ENCODE measurements at places on chromosomes 5 and 9.

DNA sequence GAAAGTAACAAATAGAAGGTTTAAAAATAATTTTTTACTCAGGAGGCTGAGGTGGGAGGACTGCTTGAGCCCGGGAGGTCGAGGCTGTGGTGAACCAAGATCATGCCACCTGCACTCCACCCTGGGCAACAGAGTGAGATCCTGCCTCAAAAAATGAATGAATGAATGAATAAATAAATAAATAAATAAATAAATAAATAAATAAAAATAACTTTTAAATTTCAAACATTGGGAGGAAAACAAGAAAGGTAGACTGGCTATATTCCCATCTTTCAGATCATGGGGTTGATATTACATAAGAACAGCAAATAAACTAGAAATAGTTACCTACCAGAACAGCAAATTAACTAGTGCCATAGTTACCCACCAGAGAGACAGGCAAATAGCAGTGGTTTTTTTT is 75.7 kb downstream of the LHX2 start:
- DNase-seq, result no peak

GRCh38 chr5:155595791-155596190 is 582.2 kb downstream of the KIF4B start:
- no peak for DNase-seq

DNA sequence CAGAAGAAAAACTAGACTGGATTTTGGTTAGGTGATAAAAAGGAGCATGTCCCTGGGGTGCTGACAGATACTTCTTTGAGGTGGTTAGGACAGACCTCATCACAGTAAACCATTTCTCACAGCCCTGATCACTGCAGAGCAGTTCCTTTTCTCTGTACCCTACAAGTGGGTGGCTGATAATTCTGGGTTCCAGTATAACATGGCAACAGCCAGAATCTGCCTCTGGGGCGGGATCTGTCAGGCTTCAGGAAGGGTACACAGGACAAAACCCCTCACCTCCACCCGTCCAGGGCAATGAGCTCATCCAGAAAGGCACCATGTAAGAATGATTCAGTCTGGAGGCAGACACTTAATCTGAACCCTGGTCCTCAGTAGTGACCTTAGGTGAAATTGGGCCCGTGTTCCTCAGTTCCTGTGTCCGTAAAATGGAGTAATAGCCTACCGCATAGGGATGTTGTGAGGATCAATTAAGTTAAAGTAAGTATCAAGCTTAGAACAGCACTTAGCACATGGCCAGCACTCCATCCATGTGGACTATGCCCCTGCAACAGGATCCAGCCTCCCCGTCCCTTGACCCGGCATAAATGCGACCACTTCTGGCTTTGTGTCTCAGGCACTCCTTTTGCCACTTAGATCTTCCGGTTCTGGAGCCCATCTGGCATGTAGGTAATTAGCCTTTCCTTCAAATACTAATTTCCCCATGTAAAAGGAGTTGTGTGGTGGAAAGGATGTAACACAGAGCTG is 129.2 kb downstream of the LHFPL2 start:
- no peak for DNase-seq

DNA sequence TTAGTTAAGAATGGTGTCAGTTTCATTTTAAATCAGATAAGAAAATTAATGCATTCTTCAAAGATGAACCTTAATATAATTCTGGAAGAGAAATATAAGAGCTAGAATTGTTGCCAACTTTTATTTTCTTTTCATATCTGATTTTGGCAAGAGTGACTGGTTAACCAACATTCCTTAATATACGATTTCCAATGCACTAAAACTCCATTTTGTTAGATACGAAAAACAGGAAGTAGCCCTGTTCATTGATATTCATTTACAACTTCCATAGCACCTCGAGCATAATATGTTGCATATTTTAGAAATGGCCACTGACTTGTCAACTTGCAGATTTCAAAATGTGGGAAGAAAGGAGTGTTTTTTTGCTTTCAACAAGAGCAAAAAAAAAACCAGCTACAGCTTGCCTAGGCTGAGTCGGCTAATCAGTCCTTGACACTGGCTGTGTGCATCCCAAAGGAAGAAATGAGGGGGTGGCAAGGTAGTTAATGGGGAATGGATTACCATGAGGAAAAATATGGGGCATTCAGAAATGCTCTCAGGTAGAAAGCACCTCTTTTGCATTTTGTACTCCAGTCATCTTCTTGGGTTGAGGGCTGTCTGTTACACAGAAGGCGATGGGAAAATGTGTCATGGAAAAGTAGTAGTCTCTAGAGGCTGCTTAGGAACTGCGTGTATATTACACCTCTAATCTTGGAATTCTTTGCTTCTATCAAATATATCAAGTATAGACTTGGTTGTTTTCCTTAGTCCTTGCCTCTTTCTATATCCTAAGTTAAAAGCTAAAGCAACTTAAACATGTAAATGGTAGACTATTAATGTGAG is 3.9 kb downstream of the MAP3K1 start:
- DNase-seq, result no peak

All from fibroblast of skin of abdomen (primary cell).